ENCODE measurements at places on chromosomes 13 and 19.

- DNase-seq = no peak
Measured at GRCh38 chr13:95630593-95630992, 13.9 kb downstream of the DZIP1 start.

- DNase-seq = no peak
Measured at GRCh38 chr19:7408251-7408650, 59.5 kb downstream of the ARHGEF18 start.

- DNase-seq = peak; percentile 2
Measured at GRCh38 chr13:113582841-113583631, 1.5 kb upstream of the TFDP1 start.

DNA sequence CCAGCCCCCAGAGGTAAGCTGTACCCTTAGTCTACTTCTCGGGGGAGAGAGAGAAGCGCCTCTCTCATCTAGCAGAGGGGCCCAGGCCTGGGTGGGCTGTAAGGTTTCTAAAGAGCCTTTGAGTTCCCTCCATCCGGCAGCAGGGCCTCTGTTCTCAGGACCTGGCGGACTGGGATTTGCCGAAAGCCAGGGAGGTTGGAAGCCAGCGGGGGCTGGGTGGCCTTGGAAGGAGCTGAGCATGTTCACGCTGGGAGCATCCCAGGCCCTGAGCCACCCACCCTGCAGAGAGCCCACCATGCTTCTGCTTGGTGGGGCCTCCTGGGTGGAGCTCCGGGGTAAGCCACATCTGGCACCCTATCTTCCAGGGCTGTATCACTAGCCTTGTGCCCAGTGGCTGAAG, 7.8 kb downstream of the SLC7A10 start:
- no peak for DNase-seq

- DNase-seq = no peak
Measured at GRCh38 chr13:76764429-76764828, 121.8 kb downstream of the KCTD12 start.

GRCh38 chr13:39452417-39452816, 150.6 kb downstream of the LHFPL6 start:
- DNase-seq = no peak

- no peak for DNase-seq
Measured at GRCh38 chr13:45833663-45834375, 17.7 kb downstream of the SIAH3 start.

All from activated naive CD4-positive, alpha-beta T cell treated with anti-CD3 and anti-CD28 coated beads for 36 hours (primary cell).